ENCODE measurements at places on chromosomes 16 and 17. TPM values are rescaled to one million over a fixed set of nuclear protein-coding genes. Genes with fewer than 3 reads are reported as not detected.

FBXW10 gene
- 0.15 TPM for total RNA-seq

SP6 gene
- 5.3 TPM for total RNA-seq

ARL4D gene
- total RNA-seq, result 7.2 TPM

SARM1 gene
- 13.8 TPM for total RNA-seq

DNA sequence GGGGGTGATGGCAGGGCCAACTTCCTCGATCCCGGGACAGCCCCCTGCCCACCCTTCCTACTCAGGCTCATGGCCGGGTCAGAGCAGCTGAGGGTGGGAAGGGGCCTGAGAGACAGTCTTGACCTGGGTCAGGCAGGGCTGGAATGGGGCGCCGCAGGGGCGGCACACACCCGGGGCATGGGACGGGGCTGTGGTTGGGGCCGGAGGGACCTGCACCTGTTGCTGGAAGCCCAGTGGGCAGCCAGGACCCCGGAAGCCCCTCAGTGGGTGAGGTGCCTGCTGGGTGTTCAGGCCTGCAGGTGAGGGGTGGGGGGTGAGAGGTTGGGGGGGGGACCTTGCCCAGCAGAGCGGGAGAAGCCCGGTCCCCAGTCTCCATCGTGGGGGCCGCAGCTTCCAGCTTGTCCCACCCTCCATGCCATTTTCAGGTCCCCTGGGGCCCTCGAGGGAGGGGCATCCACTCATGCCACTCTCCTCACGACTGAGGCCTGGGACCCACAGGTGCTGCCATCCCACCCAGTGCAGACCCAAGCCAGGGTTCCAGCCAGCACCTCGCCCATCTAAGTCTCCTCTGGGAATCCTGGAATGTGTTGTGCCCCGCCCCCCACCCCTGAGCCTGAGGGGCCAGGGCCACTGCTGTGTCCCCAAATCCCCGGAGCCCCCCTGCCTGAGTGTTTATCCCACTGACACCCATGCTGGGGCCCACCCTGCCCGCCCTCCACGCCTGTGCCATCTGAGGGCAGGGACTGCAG is 43.4 kb upstream of the ACSF3 start:
- no peaks in the 10 kb centered on the region for H3K4me1 ChIP-seq
- peaks cover 3% of the 10 kb centered on the region for H3K27me3 ChIP-seq
- no peaks in the 10 kb centered on the region for H3K36me3 ChIP-seq
- no peak overlapping the region for H3K4me3 ChIP-seq
- DNase-seq, result no peak

GRCh38 chr17:13160296-13160695 is 142.5 kb upstream of the ELAC2 start:
- H3K36me3 ChIP-seq, result no peaks in the 10 kb centered on the region
- no peak overlapping the region for H3K27ac ChIP-seq
- DNase-seq, result no peak
- H3K4me3 ChIP-seq, result no peak overlapping the region
- no peaks in the 10 kb centered on the region for H3K4me1 ChIP-seq

DNA sequence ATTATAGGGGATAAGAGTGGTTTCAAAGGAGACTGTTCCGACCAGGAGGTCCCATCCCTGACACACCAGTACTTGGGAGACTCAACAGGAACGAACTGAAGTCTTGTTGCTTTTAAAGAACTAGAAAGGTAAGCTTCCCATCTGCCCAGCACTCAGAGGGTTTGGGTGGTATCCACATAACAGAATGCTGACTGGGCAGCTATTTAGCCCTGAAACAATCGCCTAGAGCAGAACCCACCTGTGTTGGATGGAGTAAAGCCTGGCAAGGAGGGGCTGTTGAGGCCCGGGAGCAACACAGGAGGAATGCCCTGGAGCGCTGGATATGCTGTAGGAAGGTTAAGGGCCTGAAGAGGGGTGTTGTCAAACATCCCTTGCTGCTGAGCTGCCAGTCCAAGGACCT is 254.9 kb downstream of the ZFHX3 start:
- H3K27ac ChIP-seq, result no peak overlapping the region
- no peak overlapping the region for H3K4me3 ChIP-seq
- H3K36me3 ChIP-seq, result no peaks in the 10 kb centered on the region
- H3K4me1 ChIP-seq, result no peaks in the 10 kb centered on the region
- H3K27me3 ChIP-seq, result no peaks in the 10 kb centered on the region
- DNase-seq, result no peak

DNA sequence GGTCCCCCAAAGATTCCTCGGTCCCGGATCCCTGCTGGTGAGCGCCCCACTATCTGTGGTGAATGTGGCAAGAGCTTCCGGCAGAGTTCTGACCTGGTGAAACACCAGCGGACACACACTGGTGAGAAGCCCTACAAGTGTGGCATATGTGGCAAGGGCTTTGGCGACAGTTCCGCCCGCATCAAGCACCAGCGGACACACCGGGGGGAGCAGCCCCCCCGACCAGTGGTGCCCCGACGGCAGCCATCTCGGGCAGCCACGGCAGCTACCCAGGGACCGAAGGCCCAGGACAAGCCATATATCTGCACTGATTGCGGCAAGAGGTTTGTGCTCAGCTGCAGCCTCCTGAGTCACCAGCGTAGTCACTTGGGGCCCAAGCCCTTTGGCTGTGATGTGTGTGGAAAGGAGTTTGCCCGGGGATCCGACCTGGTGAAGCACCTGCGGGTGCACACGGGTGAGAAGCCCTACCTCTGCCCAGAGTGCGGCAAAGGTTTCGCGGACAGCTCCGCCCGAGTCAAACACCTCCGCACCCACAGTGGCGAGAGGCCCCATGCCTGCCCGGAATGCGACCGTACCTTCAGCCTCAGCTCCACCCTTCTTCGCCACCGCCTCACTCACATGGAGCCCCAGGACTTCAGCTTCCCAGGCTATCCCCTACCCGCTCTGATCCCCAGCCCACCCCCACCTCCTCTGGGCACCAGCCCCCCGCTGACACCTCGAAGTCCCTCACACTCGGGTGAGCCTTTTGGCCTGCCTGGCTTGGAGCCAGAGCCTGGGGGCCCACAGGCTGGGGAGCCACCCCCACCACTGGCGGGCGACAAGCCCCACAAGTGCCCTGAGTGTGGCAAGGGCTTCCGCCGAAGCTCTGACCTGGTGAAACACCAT is 2.8 kb downstream of the ZNF48 start:
- H3K4me3 ChIP-seq, result no peak overlapping the region
- no peaks in the 10 kb centered on the region for H3K36me3 ChIP-seq
- H3K27ac ChIP-seq, result no peak overlapping the region
- no peaks in the 10 kb centered on the region for H3K27me3 ChIP-seq
- DNase-seq, result no peak

GRCh38 chr16:75254359-75254837 is 3.0 kb upstream of the BCAR1 start:
- peak; percentile 68 for DNase-seq
- H3K27me3 ChIP-seq, result no peaks in the 10 kb centered on the region
- H3K27ac ChIP-seq, result peak overlapping the region; percentile 71

GRCh38 chr17:71709946-71710345 is 410.9 kb upstream of the SOX9 start:
- no peak overlapping the region for H3K4me3 ChIP-seq
- H3K27ac ChIP-seq, result no peak overlapping the region
- peaks cover 3% of the 10 kb centered on the region for H3K36me3 ChIP-seq
- H3K27me3 ChIP-seq, result no peaks in the 10 kb centered on the region
- no peaks in the 10 kb centered on the region for H3K4me1 ChIP-seq

DNA sequence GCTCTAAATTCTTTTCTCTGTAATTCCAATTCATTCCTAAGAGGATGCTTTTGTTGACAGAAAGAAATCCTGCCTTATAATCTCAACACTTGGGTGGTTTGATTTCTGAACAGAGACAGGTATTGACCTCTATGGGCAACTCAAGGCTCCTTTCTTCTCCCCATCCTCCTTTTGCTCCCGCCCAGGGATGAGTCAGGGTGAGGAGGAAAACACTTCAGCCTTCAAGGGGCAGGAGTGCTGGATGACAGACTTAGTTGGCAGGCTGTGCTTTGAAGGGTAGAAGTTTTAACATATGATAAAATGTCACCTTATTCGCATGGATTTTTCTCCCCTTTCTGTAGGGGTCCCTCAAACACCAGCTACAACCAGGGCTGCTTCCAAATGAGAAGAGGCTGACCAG is 16.7 kb upstream of the TOM1L1 start:
- DNase-seq, result no peak
- H3K27ac ChIP-seq, result no peak overlapping the region
- H3K27me3 ChIP-seq, result no peaks in the 10 kb centered on the region
- H3K4me3 ChIP-seq, result no peak overlapping the region

- no peaks in the 10 kb centered on the region for H3K36me3 ChIP-seq
- no peak for DNase-seq
Observed at GRCh38 chr17:4861052-4861451, 27.9 kb downstream of the MINK1 start.

GRCh38 chr16:24852281-24852721 is 6.5 kb downstream of the SLC5A11 start:
- no peaks in the 10 kb centered on the region for H3K27me3 ChIP-seq
- peak overlapping the region; percentile 64 for H3K27ac ChIP-seq
- no peak for DNase-seq
- H3K4me3 ChIP-seq, result no peak overlapping the region
- no peaks in the 10 kb centered on the region for H3K4me1 ChIP-seq
